H7 (cell line): ENCODE measurements at places on chromosomes 2 and 18. TPM values are rescaled to one million over a fixed set of nuclear protein-coding genes. Genes with fewer than 3 reads are reported as not detected.

The PPP1R1C gene
- 0.89 and 1.3 TPM in 2 replicates for total RNA-seq

The SMYD5 gene
- 51.3 and 59.7 TPM in 2 replicates for total RNA-seq

The RAB6C gene
- not detected in 2 replicates for total RNA-seq

The ABCG5 gene
- not detected in 2 replicates for total RNA-seq

The EDAR gene
- total RNA-seq: 0.03 and 0.11 TPM in 2 replicates

The CDH19 gene
- not detected in 2 replicates for total RNA-seq

The PRLH gene
- not detected in 2 replicates for total RNA-seq

The MYO7B gene
- total RNA-seq: not detected in 2 replicates

The CRIM1 gene
- total RNA-seq: 19.0 and 21.4 TPM in 2 replicates

The INHBB gene
- 0.07 and 0.11 TPM in 2 replicates for total RNA-seq

DNA sequence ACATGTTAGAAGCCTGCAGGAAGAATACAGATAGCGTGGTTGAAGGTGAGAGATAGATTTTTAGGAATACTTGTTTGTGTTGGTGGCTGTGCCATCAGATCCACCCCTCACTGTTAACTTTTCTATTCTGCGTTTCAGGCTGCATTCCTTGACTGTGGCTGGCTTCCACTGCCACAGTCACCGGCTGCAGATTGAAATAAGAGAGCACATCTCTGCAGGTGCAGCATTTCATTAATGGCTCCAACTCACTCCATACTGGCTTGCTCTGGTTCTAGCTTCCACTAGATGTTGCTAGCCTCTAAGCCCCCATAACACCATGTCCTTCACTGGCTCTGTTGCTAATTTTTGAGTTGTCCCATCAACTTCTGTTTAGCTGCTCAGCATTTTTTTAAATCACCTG, 286.5 kb downstream of the CPS1 start:
- no peak for DNase-seq

- no peak for DNase-seq
These were observed 604.2 kb upstream of the ZEB2 start for GRCh38 chr2:145124085-145124484.

DNA sequence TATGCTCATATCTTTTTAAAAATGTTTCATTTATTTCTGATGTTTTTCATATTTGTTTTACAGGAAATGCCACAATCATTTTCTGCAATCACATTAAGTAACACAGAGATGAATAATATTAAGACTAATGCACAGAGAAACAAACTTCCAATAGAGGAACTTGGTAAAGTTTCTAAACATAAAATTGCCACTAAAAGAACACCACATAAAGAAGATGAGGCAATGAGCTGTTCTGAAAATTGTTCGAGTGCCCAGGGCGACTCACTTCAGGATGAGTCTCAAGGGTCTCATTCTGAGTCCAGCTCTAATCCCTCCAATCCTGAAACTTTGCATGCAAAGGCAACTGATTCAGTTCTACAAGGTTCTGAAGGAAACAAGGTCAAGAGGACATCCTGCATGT, 70.4 kb downstream of the APLF start:
- DNase-seq: no peak

DNA sequence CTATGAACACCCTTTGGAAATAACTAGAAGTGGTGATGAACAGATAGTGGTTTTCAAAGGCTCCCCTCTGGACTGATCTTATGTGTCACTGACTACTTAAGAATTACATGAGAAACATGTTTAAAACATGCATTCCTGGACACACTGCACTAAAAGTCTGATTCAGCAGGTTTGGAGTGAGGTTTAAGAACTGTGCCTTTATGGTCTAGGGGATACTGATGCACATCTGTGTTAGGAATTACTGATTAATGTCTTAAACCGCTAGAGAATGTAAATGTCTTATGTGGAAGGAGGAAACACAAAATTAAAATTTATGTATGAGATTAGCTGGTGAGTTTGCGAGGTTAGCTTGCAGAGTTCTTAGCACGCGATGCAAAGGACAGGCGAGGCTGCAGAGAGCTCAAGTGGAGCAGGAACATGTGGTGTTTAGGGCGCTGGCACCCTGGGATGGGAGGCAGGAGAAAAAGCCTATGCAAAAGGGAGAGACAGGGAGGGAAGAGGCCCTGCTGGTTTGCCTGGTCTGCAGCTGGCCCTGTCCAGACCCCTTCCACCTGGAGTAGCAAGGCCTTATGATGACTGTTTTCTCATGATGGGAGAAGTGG, 11.7 kb downstream of the SH3YL1 start:
- DNase-seq: no peak

DNA sequence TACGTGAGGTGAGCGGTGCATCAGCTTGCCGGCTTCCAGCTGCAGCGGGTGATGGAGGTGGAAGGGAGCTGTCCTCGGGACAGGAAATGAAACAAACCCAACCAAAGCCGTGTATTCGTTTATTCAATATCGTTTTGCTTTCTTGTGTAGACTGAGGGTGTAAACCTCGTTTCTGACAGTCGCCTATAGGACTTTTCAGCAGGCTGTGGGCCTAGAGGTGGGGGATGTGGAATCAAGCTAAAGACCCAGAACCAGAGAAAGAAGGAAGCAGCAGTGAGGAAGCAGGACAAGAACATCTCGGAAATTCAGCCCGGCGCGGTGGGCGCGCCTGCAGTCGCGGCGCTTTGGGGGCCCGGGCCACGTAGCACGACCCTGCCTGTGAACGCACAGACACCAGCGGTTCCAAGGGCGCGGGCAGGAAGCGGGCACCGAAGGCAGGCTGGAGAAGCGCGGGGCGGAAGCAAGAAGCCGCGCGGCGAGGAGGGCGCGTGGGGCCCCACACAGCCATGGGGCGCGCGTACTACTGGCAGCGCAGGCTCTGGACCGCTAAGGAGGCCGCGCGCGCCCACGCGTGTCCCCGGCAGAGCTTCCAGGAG, 755 bp upstream of the ATP9B start:
- no peak for DNase-seq

- no peak for DNase-seq
These were observed 92.1 kb downstream of the ACKR3 start for GRCh38 chr2:236661762-236662110.

DNA sequence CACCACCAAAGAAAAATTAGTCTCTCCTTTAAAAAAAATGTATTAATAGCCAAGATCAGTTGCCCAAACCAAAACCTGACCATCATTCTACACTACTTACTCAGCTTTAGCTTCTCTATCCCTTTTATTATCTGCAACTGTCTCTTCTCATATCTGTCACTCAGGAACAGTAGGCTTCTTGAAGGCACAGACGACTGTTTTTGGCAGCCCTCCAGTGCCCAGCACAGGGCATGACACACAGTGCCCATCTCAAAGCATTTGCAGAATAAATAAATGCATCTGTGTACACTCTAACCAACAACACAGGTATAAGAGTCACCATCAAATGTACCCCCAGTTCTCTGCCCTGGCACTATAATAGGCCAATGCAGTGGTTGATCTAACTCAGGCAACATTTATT, 117.2 kb downstream of the UXS1 start:
- no peak for DNase-seq

- DNase-seq: no peak
These were observed 106.5 kb upstream of the ETAA1 start for GRCh38 chr2:67290451-67291290.

DNA sequence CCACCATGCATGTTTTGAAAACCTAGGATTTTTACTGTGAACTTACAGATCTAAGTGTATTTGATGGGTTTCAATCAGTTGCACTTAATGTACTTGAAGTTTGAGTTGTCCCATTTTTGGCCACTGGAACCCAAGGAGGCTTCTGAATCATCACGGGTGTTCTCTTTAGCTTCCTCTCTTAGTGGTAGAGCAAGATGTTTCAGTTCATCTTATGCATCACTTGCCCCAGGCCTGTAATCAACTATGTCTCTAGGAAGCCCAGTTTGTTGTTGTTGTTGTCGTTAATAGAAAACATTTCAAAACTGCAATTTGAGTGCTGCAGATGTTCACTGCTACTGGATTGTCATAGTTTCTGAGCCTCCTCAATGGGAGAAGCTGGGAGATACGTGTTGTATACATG, 97.0 kb downstream of the FHOD3 start:
- DNase-seq: no peak

DNA sequence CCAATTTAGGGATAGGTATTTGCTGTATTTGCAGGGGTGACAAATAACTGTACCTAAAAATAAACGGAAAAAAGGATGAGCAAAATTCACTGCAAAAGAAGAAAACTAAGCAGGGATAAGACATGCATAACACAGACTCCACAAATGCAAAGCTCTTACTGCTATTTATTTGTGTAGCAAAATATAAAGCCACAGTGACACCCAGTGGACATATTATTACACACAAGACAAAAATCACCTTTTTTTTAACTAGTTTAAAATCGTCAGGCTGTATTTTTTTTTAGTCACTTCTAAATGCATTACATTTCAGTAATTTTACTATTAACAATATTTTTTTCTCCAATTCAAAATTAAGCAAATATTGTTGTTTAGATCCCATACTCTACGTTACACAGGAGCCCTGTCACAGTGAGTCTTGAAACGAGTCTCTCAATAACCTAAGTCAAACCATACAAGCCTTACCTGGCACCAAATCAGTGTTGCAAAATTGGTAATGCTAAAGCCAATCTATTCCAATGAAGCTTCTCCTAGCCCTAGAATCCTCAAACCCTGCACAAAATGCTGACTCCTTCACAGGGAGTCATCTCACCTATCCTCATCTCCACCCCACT, 23.7 kb downstream of the METTL4 start:
- no peak for DNase-seq

- peak; percentile 70 for DNase-seq
These were observed 121.2 kb downstream of the CAPN13 start for GRCh38 chr2:30686000-30686399.

- DNase-seq: peak; percentile 53
These were observed 47.0 kb downstream of the RRM2 start for GRCh38 chr2:10169581-10169980.

- DNase-seq: no peak
These were observed 102.7 kb upstream of the PELI1 start for GRCh38 chr2:64246962-64247361.
